ENCODE measurements at places on chromosomes 1 and 21.

- no peak for DNase-seq
- no peaks in the 10 kb centered on the region for H3K4me1 ChIP-seq
- H3K36me3 ChIP-seq = no peaks in the 10 kb centered on the region
- no peak overlapping the region for H3K27ac ChIP-seq
- H3K4me3 ChIP-seq = no peak overlapping the region
- H3K27me3 ChIP-seq = no peaks in the 10 kb centered on the region
Measured at GRCh38 chr1:221239792-221240191, 360.5 kb downstream of the HLX start.

GRCh38 chr1:183580281-183580682 lies 10.0 kb downstream of the NCF2 start:
- H3K4me1 ChIP-seq = no peaks in the 10 kb centered on the region
- no peak for DNase-seq
- H3K4me3 ChIP-seq = no peak overlapping the region
- no peaks in the 10 kb centered on the region for H3K27me3 ChIP-seq
- no peak overlapping the region for H3K27ac ChIP-seq
- H3K36me3 ChIP-seq = no peaks in the 10 kb centered on the region

DNA sequence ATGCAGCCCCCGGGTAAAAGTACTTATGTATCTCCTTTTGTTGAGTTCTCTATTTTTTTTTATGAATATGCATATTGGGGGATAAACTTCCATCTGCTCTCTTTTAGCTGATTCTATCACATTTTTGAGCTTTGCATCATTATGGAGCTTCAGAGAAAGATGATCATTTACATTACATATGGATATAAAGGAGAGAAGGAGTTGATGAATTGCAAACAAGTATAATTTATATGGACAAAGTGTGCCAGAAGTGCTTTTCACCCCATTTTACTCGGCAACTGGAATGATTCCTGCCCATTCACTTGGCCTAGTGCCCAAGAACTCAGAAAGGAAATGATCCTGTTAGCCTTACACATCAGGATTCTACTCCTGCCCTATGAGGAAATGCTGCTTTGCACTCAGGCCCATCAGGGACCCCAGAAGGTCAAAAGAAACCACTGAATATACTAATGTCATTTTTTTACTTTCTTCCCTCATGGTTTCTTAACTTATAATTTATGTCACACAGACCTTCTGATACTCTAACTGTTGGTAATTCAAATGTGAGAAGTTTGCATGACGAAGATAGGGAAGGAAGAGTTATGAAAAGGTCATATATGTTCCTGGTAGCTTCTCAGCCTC lies 65.6 kb downstream of the SAMSN1 start:
- H3K4me1 ChIP-seq = no peaks in the 10 kb centered on the region
- DNase-seq = no peak
- no peak overlapping the region for H3K4me3 ChIP-seq
- H3K36me3 ChIP-seq = no peaks in the 10 kb centered on the region
- H3K27ac ChIP-seq = no peak overlapping the region

GRCh38 chr1:150931773-150932172 lies 5.6 kb downstream of the SETDB1 start:
- H3K4me1 ChIP-seq = peaks cover 7% of the 10 kb centered on the region
- DNase-seq = no peak
- peaks cover 90% of the 10 kb centered on the region for H3K36me3 ChIP-seq

DNA sequence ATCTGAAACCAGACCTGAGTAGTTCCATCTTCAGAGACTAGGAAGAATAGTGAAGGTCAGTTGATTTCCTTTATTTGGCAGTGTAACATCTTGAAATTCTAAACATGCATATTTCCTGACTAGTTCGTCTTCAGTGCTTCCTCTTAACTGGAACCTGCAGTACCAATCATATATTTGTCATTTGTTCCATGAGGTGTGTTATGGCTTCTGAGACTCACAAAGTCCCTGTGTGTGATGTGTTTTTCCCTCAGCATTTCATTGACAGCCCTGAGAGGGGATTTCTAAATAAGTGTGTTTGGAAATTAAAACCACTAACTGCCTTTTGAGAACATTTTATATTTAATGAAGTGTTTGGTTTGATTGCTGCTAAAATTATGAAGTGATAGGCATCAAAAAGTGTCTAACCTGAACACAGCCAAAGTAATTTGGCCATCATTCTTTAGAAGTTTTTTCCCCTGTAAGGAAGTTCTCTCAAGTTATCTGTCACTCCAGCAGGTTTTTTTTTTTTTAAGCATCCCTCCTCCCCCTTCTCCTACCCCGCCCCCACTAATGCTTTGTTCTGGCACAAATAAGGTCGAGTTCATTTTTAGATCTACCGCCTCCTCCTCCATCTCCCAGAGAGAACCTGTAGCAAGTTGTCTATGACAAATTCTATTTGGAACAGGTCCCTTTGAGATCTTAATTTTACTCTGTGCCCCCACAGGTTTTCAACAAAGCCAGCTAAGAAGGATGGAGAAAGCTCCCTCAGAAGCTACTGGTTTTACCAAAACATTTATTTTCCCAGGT lies 61.4 kb downstream of the TMEM200B start:
- H3K4me3 ChIP-seq = no peak overlapping the region
- no peaks in the 10 kb centered on the region for H3K4me1 ChIP-seq
- H3K36me3 ChIP-seq = no peaks in the 10 kb centered on the region

- DNase-seq = no peak
- H3K27ac ChIP-seq = no peak overlapping the region
- H3K36me3 ChIP-seq = no peaks in the 10 kb centered on the region
- no peaks in the 10 kb centered on the region for H3K27me3 ChIP-seq
- H3K4me1 ChIP-seq = peaks cover 13% of the 10 kb centered on the region
Measured at GRCh38 chr1:47941609-47942239, 55.5 kb downstream of the TRABD2B start.

GRCh38 chr1:203200916-203201315 lies 14.4 kb upstream of the CHI3L1 start:
- no peaks in the 10 kb centered on the region for H3K4me1 ChIP-seq
- peaks cover 22% of the 10 kb centered on the region for H3K27me3 ChIP-seq
- no peaks in the 10 kb centered on the region for H3K36me3 ChIP-seq
- H3K4me3 ChIP-seq = no peak overlapping the region

Measured in SJSA1 (cell line).